Activated naive CD4-positive, alpha-beta T cell (primary cell): ENCODE measurements at places on chromosomes 6 and 20.

DNA sequence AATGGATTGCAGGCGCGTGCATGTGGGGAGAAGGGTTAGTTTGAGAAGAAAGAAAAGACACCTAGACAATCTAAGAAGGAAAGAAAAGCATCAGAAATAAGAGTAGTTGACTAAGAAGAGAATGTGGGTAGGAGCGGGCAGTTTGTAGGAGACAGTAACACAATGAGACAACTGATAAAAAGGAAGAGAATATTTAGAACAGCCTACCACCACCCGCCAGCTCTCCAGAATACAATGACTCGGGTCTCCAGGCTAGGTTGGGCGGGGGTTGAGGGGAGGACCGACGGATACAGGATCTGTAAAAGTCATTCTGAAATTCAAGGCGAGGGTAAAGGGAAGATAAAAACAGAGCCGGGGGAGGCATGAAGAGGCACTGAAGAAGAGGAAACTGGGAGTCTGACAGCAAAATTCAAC lies 712 bp downstream of the ABHD16A start:
- DNase-seq: no peak

DNA sequence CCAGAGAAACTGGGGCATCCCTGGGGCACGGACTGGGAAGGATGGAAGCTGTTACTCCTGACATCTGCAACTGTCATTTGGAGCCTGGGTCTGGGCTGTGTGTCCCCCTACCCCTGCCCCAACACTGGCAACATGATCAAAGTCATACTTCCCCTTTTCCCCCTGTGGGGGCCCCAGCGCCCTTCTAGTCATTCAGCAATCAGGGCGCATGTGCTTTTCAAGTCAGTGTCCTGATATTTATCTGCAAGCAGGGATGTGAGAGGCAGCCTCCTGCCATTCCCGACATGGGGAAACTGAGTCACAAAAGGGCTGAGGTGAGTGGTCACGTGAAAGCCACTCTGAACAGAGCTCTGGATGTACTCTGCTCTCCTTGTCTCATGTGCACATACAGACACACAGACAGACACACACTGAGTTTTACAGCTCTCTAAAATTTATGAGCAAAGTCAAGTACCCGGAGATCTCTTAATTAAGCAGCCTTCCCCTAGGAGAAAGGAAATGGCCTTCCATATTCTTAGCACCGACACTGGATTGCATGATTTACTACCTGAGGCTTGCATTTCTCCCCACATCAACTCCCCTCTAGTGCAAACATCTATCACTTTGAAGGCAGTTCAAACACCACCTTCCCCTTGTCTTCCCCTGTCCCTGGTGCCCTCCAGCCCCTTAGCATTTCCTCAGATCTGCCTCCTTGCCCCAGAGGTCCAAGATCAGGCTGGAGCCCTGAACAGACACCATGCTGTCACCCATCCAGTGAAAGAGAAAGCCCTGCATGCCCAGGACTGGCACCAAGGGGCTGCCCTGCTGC lies 170.7 kb downstream of the CDC5L start:
- DNase-seq: no peak

- DNase-seq: no peak
Observed at GRCh38 chr20:41169162-41169690, 31.9 kb downstream of the PLCG1 start.

GRCh38 chr6:24606200-24606930 lies 39.6 kb downstream of the KIAA0319 start:
- DNase-seq: no peak

DNA sequence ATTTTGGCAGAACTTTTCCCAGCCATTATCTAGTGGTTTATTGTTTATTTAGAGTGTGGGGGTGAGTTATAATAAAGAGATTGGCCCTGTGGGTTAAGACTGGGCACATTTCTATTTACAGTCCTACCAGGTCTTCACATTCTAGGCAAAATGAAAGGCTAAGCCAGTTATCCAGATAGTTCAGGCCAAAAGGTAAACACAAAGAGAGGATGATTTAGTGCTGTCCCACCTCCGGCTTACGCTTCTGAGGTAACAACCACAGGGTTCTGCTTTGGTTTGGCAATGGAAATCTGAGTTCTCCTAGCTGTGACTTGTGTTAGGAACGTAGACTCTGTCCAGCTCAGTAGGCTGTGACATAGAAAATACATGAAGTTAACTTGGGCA lies 50.3 kb upstream of the PTPRK start:
- DNase-seq: no peak

DNA sequence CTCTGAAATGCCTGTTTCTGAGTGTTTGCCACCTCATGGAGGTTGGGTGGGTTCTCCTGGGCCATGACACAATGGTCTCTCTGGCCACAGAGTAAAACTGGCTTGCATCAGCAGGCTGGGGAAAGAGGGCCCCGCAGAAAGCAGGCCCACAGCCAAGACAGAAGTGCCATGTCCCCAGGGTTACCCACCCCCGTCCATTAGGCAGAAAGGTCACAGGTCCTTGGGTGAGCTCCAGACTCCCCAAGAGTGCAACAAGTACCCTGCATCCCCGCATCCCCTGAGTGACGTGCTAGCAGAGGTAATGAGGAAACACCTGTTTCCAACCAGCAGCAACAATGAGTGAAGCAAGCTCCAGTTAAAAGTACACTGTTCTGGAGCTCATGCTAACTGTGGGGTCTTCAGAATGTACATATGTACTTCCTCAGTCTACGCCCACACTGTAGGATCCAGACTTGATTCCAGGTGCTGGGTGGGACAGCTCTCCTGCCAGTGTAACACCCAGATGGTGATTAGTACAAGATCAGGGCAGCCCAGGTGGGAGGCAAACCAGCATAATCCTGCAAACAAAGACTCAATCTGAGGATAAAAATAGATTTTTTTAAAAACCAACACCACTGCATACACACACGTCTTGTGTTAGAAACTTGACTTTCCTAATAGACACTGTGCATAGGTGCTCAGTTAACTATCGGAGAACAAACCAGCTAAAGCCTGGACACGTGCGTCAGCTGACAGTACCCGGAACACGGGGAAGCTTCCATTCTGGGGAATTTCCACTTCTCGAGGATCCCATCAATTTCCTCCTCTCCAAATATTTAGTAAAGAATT lies 31.5 kb downstream of the RRBP1 start:
- DNase-seq: no peak

DNA sequence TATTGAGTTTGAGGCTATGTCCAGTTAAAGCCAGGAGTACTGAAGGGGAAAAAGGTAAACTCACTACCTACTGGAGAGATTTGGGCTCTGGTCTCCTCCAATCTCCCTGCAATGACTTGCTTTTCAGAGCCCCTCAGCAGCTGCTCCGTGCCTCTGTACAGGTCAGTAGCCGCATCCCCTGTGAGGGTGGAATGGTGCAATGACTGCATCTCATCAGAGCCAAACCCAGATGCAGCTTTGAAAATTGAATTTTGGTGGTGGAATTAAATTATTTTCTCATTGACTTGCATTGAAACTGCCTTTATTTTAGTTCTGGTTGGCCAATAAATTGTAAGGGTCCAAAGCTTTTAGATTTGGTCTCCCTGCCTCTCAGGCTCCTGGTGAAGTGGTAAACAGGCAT lies 166.7 kb downstream of the DLL1 start:
- no peak for DNase-seq

- DNase-seq: no peak
Observed at GRCh38 chr6:38153076-38153797, 333.7 kb downstream of the ZFAND3 start.

DNA sequence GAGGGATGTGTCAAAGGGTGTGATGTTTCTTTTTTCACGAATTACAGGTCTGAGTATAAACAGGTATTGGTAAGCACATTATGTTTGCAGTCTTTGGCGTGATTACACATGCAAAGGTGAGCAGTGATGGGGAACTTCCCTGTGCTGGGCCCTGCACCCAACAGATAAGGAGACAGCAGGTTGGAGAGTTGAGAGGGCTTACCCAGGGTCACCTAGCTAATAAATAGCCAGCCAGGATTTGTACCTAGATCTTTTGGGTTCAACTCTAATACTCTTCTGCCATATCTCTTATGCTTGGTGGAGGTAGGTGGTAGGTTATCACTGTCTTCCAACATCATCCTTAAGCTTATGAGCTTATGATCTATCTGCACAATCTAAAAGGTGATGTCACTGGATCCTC lies 46.5 kb downstream of the AFG1L start:
- no peak for DNase-seq

DNA sequence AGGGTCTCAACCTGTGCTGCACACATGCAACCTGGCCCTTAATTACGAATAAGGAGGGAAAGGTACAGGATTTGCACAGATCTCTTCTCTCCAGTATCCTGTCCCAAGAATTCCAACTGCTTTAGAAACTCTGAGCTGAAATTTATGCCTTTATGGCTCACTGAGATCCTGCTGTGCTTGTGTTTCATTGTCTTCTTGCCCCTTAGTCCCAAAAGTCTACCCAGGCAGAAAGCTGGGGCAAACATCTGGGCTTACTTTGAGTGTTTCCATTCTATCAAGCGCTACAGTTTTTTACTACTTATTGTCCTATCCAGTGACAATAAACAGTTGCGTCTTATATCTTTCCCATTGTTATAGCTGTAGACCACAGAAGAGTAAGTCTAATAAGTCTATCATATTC lies 99.7 kb downstream of the LIN28B start:
- DNase-seq: no peak

GRCh38 chr6:122399055-122399347 lies 451 bp upstream of the HSF2 start:
- no peak for DNase-seq
